ENCODE measurements at places on chromosomes 3 and 15.

DNA sequence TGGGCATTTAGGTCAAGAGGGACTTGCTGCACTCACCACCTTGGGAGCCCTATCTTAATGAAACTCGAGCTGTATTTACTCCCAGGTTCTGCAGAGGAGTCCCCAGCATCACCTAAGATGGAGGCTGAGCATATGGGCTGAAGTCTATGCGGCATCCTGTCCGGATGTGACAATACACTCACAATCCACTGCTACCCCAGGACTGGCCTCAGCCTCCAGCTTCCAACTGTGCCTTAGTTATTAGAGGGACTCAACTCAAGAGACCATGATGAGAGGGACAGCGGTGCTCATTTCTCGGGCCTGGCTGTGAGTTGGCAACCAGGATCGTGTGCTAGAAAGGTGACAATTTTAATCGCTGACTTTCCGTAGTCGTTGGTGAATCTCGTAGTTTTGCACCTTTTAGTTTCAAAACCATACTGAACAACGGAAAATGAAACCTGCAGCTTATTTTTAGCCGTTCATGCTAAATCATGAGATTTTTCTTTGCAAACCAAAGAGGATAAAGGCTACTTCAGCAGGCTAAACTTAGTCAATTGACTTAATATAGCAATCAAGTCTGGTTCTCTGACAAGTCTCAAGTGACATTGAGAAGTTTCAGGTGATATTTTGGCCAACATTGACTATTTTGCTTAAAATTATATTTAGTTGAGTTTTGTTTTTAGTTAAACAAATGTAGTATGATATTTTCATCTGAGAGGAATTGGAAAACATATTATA is 11.1 kb downstream of the ZBTB38 start:
- no peak for DNase-seq

DNA sequence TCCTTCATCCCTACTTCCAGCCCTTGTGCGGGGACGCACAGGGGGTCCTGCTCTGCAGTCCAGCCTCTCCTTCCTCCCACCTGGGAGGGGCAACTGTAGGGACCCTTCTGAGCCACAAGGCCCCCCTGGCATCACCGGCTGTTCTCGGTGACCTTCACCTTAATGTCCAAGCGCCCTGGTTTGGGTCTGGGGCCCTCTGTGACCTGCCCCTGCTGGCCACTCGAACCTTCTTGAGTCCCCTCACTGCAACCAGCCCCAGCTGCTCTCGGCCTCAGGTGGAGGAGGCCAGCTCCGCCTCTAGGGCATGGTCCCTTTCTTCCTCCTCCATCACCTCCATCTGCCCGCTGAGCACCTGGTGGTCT is 57.9 kb downstream of the RGMA start:
- no peak for DNase-seq

DNA sequence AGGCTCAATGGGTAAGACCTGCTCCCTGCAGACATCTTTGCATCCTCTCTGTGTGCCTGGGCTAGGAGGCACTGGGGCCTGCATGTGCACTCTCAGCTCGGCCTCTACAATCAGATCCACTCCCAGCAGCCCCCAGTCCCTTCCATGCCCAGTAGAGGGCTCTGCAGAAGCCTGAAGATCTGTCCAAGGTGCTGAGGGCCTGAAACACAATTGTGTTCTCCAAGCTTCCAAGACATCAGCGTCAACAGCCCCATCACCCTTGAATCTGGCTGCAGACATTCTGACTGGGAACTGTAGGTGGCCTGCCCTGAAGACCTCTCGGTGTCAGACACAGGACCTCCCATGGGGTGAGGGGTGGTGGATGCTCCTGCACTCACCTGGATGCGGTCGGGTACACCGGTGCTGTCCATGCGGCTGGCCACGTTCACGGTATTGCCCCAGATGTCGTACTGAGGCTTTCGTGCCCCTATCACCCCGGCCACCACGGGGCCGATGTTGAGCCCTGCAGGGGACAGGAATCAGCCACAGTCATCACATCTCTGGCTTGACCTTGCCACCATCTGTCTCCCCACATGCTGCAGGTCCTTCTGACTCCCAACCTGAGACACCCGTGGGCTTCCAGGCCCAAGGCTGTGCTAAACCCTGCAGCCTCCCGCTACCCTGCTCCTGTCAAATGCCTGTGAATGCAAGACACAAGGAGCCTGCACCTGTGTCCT is 84.7 kb downstream of the SEC22A start:
- DNase-seq: peak; percentile 80

DNA sequence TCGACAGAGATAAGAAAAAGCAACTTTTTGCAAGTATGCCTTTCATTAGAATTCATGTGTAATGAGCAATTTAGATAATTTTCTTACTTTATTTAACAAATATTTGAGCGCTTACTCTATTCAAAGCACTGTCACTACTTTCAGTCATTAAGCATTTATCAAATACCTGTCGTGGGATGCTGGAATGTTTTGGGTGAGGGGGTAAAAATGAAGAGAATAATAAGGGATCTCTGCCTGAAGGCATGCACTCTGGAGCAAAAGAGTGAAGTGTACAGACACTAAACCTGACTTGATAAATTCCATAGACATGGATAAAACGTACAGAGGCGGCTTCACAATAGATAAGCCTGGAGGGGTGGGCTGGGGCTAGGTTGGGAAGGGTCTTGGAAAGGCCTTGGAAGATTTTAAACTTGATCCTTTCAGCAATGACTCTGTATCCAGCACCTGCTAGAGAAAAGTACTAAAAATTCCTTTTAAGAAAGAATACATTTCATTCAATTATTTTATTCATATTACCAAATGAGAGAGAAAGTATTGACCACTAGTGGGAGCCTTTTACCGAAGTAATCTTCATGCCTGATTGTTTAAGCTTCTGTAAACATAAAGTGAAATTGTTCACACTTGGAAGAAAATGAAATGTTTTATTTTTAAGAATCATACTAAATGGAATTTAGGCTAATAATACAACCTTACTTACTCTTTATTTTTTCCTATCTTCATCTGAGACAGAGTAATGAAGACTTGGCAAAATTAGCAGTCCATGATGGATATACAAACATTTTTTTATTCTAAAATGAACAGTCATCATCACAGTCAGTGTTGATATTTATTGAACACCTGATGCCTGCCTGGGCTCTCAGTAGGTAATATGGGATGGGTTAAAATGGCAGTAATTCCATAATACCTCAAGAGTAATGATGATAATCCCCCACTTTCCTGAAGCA is 113.2 kb downstream of the PPP2R3A start:
- DNase-seq: peak; percentile 70

DNA sequence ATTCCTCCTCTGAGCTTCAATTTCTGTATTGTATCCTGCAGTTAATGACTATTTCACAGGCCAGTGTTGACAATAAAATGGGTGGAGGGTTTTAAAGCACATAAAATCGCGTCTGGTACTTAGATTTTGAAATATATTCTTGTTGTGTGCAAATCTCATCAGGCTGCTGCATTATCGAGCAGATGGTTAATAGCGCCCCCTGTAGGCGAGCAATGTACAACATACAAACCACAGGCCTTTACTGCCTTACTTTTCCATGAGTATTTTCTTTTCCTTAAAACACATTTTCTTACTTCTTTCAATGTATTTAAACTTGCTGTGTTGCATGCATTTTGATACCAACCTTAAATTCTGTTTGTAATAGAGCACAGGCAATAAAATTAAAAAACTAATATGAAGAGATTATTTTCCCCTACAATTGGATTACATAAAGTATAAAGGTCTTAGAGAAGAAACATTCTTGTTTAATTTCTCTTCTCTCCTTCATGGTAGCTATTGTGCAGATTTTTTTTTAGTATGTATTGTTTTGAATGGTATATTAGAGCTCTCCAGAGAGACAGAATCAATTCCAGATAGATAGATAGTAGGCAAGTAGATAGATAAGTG is 608.4 kb downstream of the CADM2 start:
- peak; percentile 49 for DNase-seq

DNA sequence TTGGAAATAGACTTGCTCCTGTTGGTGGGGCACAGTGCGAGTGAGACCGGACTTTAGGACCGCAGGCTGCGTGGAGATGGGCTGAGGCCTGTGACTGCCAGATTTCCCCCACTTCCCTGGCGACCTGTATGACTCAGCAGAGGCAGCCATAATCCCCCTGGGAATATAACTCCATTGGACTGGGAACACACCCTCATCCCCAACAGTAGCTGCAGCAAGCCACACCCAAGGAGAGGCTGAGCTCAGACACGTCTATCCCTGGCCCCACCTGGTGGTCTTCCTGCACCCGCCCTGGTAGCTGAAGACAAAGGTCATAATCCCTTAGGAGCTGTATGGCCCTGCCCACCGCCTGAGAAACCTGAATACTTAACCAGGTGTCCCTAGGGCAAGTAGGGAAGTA is 42.6 kb downstream of the DZIP1L start:
- no peak for DNase-seq

DNA sequence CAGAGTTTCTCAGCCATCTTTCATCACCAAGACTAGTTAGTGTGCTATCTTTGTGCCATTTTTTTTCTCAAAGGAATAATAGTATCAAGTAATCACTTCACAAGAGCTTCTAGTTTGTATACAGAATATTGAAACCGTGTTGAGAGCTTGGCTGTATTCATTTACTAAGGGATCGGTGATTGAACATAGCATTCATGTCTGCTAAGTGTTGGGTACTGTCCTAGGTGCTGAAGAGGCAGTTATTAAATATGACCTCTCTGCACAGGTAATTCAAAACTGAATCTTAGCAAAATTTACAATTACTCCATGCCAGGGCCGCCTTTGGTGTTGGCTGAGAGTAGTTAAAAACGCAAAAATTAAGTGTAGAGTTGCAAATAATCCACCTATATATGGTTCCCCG is 355.3 kb upstream of the RORA start:
- DNase-seq: peak; percentile 2

DNA sequence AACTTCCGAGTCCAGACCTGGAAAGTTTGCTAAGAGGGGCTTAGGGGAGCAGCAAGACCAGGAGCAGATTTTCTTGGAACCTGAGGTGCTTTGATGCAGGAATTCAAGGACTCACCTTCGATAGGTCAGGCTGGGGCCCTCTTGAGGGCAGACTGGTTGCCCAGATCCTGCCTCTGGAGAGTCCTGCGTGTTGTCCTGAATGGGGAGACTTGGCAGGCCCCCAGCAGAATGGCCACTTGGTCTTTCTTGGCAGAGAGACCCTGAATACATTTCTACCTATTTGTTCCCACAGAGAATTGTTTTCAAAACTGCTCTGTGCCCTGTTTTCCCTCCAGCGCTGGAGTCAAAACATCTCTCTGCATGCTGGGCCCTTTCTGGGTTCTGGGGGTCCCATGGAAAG is 4.2 kb downstream of the KLF13 start:
- DNase-seq: no peak

DNA sequence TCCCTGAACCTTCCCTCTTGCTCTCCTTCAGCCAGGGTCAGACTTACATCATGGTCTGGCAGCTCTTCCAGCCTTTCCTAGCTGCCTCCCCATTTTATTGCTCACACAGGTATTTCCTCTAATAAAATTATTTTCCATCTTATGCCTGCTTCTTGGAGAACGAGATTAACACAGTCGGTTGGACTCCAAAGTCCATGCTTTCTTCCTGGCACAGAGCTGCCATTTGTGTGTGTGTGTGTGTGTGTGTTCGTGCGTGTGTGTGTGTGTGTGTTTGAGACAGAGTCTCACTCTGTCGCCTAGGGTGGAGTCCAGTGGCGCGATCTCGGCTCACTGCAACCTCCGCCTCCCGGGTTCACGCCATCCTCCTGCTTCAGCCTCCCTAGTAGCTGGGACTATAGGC is 15.5 kb downstream of the FSD2 start:
- no peak for DNase-seq

- DNase-seq: no peak
Observed at GRCh38 chr3:186160691-186161243, 51.9 kb upstream of the ETV5 start.

All from NAMALWA (cell line).